ENCODE measurements at places on chromosomes 4 and X. TPM values are rescaled to one million over a fixed set of nuclear protein-coding genes. Genes with fewer than 3 reads are reported as not detected.

The UCHL1 gene
- 20.7 TPM for total RNA-seq

The CSTF2 gene
- total RNA-seq: 11.7 TPM

The PLP1 gene
- total RNA-seq: not detected

The ATP10D gene
- total RNA-seq: 37.1 TPM

The DGKK gene
- not detected for total RNA-seq

The XAGE1A gene
- total RNA-seq: not detected

The IDH3G gene
- total RNA-seq: 22.4 TPM

All from tracheal epithelial cell (primary cell).